ENCODE measurements at places on chromosomes 11 and 22.

GRCh38 chr22:47836957-47837356 lies 1074.5 kb downstream of the TBC1D22A start:
- no peak for DNase-seq

DNA sequence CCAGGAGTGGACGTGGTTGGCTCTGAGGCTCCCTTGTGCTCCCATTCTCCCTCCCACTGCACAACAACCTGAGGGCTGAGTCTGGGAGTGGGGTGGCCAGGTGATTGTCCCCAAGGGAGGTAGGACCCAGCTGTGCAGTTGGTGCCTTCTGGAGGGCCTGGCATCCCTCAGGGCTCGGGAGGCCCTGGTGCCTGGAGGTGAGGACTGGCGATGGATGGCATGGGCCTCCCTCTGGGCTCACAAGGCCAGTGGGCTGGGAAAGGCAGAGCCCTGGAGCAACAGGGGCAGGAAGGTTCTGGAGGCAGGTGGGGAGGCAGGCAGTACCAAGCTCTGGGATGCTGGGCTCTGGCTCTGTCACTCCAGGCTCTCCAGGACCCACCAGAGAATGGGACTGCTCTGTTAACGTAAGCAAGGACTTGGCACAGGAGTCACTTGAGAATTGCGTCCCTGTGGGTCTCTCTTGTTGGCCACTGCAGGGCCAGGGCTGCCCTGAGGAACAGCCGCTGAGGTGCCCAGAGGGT lies 114.2 kb downstream of the KCNQ1OT1 start:
- no peak for DNase-seq

GRCh38 chr11:101407324-101407723 lies 176.5 kb downstream of the TRPC6 start:
- DNase-seq, result no peak

- DNase-seq, result no peak
These were observed 23.1 kb downstream of the MN1 start for GRCh38 chr22:27778294-27779090.

DNA sequence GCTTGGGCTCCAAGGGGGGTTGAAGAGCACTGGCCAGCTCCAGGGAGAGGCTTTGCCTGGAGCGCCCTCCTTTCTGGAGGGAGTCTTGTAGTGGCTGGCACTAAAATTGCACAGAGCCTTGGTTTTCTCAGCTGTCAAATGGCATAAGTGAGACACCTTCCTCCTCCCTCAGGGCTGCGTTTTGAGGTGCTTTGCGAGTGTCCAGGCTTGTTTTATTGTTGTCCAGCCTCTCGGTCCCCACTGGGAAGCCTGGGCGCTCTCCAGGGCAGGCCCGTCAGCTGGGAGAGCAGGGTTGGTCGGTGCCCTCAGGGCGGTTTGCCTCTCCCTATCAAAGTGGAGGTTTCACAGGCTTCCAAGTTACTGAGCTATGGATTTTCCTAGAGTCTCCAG lies 149.3 kb upstream of the B3GAT1 start:
- no peak for DNase-seq

GRCh38 chr11:130431801-130432200 lies 3.4 kb upstream of the ADAMTS8 start:
- DNase-seq, result no peak

GRCh38 chr11:55956521-55956920 lies 13.2 kb downstream of the OR10AG1 start:
- DNase-seq, result no peak

DNA sequence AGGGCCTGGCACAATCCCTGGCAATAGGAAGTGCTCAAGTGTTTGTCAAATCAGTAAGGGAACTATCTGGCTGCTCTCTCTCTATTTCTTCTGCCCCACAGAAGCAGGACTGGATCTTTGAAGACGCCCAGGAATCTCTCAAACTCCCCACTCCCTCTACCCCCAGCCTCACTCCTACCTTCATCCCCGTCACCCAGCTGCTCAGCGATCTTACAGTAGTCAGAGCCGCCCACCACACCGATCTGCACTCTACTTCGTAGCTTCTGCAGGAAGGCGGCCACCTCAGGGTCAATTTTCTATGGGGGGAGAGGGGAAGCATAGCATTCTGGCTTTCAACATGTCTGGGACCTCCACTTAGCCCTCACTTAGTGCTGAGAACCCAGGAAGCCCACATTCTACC lies 3.7 kb downstream of the PMM1 start:
- no peak for DNase-seq

DNA sequence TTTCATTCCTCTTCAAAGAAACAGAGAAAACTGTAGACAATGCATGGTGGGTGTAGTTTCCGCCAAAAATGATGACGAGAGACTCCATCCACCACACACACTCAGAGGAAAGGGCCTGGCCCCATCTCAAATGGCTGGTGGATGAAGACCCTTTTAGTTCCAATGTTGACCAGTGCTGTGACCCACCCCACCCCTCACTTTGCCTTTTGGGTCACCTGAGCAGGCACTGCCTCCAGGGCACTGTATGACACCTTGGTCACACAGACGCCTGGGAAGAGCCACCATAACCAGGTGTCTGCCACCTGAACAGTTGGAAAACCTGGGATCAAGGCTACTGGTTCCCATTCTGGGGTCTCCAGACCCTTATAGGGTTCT lies 121.3 kb downstream of the MPPED1 start:
- no peak for DNase-seq

GRCh38 chr11:116353589-116353988 lies 419.2 kb downstream of the BUD13 start:
- DNase-seq, result no peak

DNA sequence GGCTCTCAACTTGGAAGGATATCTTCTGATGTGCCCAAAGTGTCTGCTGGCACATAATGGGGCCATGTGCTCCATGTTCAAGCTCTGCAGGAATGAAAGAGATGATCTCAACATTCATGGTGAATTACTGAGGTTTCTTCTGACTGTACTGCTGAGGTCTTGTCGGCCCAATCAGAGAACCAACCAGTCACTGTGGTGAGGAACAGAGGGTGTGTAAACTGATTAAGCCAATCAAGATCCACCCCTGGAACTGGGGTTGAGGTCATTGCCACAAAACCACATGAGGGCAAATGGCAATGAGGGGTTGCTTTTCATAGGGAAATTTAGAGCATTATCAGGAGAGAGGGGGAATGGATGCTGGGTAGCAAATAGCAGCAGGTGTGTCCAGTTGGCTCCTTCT lies 152.3 kb upstream of the RAG2 start:
- peak; percentile 14 for DNase-seq

- DNase-seq, result no peak
These were observed 68.1 kb upstream of the RASD2 start for GRCh38 chr22:35472488-35472887.

GRCh38 chr11:46560300-46560991 lies 33.4 kb downstream of the AMBRA1 start:
- peak; percentile 57 for DNase-seq

- no peak for DNase-seq
These were observed 41.2 kb downstream of the OR2AT4 start for GRCh38 chr11:75055511-75055910.

GRCh38 chr11:17579451-17579850 lies 32.4 kb downstream of the OTOG start:
- no peak for DNase-seq

GRCh38 chr11:99170591-99170990 lies 149.8 kb downstream of the CNTN5 start:
- no peak for DNase-seq

DNA sequence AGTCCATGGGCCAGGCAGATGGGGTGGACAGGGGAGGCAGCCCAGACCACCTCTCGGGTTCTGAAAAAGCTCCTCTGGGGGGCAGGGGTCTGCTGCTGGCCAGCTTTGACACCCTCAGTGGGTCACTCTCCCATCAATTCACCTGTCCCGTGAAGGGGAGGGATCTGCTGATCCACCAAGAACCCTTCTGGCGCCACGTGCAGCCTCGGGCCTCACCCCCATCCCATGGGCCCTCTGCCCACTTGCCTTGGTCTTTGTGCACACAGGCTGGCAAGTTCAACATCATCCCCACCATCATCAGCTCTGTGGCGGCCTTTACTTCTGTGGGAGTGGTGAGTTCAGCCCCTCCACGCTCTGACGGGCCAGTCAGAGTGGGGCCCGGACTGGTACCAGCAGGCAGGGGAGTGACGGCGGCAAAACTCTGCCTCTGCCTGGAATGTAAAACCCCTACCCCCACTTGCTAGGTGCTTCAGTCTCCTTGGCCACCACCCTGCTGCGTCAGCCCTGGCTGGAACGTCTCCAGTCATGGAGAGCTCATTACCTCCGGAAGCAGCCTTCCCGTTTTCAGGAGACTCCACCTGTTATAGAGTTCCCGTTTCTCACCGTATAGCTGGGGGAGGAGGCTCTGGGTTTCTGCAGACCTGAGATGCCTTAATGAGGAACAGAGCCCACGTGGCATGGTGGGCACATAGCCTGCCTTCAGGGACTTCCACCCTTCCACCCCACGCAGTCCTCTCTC lies 12.7 kb downstream of the PRG3 start:
- no peak for DNase-seq

GRCh38 chr11:87031433-87032170 lies 6.1 kb upstream of the TMEM135 start:
- no peak for DNase-seq

DNA sequence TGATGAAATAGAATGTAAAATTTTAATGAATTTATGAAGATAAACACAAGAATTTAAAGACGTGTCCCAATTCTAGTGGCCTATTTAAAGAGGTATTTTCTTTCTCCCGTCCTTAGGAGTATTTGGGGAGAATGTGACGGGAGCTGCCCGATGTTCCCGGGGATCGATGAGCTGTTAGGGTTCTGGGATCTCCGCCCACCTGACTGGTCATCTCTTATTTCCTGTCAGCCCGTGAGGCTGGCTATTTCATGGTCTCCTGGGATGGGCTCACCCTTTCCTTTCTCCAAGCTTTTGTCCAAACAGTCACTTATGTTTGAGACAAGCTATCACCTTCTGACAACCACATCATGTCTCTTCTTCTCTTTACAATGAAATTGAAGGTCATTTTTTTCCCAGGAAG lies 16.9 kb upstream of the CLMP start:
- no peak for DNase-seq

DNA sequence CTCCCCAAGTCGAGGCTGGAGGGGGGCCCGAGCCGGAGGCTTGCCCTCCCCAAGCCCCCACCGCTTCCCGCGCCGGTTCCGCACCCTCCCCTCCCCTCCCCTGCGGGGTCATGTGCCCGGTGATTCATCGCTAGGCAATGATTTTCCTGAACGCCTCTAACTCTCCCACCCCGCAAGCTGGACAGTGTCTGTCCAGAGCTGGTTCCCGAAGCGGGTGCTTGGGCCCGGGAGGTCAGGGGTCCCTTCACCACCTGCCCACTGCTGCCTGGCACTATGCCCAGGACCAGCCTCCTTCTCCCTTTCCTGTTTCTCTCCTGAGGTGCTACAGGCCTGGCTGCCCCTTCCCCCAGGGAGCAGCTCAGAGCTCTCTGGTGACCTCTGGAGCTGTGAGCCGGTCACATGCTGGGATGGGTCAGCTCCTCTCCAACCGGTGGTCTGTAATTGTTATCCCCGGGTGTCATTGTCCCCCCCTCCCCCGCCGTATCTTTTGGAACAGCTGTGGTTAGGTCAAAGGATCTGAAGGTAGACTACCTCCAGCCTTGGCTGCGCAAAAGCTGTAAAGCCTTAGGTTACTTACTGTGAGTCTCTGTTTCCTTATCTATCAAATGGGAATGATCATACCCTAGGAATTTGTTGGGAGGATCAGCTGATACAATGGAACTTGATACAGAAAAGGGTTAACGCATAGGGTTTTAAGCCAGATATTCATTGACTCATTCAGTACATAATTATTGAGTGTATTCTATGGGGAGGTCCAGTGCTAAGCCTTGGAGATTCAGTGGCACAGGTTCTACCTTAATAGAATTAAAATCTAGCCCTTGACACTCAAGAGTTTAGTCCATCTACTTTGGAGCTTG lies 753 bp downstream of the STX3 start:
- no peak for DNase-seq

DNA sequence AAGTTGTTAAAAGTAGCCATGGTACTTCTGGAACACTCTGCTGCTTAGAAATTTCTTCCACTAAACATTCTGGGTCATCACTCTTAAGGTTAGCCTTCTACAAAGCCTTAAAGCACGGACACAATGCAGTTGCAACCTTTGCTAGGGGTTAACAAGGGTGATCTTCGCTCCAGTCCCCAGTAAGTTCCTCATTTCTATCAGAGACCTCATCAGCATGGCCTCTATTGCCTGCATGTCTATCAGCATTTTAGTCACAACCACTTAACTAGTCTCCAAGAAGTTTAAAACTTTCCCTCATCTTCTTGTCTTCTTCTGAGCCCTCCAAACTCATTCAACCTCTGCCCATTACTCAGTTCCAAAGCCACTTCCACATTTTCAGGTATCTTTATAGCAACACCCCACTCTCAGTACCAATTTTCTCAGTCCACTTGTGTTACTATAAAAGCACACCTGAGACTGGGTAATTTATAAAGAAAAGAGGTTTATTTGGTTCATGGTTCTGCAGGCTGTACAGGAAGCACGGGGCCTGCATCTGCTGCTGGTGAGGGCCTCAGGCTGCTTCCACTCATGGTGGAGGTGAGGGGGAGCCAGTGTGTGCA lies 48.7 kb upstream of the TH start:
- no peak for DNase-seq

- DNase-seq, result no peak
These were observed 19.1 kb downstream of the MUC6 start for GRCh38 chr11:1017269-1018005.

DNA sequence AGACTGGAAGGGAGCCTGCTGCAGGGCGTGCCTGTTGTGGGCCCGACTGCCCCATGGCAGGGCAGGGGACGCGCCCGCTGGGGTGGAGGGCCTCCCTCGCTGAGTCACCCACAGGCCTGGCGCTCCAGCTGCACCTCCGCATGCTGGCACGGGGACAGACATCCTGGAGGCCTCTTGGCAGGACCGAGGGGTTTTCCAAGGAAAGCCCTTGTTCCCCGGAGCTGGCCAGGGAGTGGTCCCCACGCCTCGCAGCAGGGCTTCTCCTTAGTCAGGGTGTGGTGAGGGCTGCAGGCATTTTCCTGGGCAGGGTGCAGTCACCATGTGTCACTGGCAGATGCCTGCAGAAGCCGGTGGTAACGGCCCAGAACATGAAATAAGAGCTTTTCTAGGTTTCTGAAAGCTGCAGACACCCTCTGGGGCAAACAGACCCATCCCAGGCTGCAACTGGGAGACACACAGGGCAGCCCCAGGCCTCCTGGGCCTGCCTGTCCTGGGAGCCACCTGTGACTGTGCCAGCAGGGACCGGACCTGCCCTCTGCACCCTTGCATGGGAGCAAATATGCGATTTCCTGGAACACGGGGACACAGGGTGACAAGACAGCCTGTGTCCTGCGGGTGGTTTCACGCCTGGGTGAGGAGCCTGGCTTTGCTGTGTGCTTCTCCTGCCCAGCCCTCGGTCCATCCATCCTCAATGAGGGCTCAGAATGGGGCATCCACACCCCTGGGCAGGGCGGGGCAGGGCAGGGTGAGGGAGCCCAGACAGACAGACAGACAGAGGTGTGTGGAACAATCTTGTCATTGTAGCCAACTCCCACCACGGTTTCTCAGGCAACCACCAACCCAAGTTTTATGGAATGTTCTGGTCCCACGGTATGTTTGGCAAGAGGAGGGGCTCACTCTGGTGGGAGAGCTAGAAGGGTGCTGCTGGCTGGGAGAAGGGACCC lies 43.2 kb upstream of the FADD start:
- DNase-seq, result no peak

- DNase-seq, result no peak
These were observed 46.8 kb downstream of the PLAAT5 start for GRCh38 chr11:63444160-63444559.

All from activated CD4-positive, alpha-beta T cell treated with anti-CD3 and anti-CD28 coated beads, Interleukin-10, Interleukin-2, amounts not matched to agents 100 ng/mL and 50 ng/mL, durations not matched to agents 16 hours and 8 hours (primary cell).